ENCODE measurements at places on chromosomes 7 and 10.

DNA sequence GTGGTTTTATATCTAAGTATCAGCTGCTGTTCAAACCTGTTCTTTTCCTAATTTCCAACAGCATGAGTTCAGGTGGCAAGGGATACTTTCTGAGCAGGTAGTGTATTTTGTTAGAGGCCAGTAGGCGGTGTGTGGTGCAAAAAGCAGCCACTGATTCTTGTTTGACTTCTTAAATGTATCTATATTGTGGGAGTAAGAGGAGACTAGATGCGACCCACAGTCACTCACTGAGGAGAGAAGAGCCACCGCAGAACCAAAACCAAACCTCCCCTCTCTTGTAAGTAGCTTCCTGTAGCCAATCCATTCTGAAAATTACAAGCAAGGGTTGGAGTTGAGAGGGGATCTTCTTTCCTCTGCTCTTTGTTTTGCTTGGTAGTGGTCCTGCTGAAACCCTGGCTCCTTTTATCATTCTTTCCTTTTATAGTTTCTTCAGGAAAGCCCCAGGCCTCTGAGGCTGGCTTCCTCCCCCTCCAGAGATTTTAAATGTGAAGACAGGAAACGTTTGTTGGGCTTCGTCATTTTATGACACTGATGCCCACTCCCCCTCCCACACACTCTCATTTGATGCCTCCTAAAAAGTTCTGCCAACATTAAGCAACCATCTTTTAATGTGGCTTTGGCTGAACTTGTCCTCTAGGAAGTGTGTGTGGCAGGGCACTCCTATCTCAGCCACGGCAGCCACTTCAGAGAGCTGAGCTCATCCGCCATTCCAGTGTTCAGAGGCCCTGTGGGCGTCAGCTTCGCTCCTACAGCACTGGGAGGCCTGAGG is 566.0 kb downstream of the SUGCT start:
- no peak for DNase-seq

- DNase-seq = peak; percentile 98
These were observed 5.8 kb upstream of the PRTFDC1 start for GRCh38 chr10:24958091-24958720.

GRCh38 chr7:134062460-134062859 is 64.7 kb upstream of the LRGUK start:
- no peak for DNase-seq

DNA sequence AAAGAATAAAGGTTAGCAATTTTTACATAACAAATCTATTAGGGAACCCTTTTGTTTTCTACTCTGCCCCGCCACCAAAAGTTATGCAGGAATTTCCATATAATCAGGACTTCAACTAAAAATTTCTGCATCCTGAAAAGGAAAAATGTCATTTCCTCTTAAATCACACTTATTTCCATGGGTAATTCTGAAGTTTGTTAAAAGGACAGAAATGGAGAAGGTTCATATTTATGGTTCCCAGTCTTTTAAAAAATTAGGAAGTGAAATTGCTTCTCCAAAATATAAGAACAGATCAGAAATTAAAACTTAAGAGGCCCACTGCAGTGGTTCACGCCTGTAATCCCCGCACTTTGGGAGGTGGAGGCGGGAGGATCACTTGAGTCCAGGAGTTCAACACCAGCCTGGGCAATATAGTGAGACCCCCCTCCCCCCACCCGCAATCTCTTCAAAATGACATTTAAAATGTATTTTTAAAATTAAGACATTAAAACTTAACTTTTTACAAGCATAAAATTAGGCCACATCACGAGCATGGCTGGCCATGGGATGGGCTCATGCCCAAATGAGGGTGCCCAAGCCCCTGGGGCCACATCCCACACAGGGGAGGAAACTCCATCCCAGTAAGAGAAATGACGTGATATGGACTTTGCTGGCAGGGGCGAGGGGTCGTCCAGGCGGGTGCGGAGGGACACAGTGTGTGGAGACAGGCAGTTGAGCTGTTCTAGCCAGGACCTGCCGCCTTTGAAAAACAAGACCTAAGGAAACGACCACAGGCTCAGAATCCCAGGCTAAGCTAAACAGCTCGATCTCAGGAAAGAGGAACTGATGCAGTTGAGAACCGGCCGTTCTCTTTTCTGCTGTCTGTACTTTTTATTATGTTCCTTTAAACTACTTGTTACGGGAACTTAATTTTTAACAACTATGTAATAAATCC is 51.3 kb upstream of the NFE2L3 start:
- DNase-seq = no peak

DNA sequence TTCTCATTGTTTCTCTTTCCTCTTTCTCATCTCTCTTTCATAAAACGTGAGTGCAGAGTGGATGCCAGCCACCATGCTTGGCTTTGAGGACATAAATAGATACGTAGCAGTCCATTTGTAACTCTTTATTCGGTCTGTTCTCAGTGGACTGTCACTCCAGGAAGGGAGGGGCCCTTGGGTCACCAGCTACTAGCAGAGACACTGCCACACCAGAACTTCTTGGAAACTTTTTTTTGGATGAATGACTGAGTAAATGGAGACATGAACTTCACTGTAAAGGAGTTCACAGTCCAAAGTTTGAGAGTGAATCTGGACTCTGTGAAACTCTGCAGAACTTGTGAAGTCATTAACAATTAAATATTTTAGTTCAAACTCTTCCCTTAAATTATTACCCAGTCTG is 20.2 kb downstream of the CHN2 start:
- no peak for DNase-seq

GRCh38 chr10:124059551-124059950 is 33.8 kb downstream of the CHST15 start:
- DNase-seq = no peak

DNA sequence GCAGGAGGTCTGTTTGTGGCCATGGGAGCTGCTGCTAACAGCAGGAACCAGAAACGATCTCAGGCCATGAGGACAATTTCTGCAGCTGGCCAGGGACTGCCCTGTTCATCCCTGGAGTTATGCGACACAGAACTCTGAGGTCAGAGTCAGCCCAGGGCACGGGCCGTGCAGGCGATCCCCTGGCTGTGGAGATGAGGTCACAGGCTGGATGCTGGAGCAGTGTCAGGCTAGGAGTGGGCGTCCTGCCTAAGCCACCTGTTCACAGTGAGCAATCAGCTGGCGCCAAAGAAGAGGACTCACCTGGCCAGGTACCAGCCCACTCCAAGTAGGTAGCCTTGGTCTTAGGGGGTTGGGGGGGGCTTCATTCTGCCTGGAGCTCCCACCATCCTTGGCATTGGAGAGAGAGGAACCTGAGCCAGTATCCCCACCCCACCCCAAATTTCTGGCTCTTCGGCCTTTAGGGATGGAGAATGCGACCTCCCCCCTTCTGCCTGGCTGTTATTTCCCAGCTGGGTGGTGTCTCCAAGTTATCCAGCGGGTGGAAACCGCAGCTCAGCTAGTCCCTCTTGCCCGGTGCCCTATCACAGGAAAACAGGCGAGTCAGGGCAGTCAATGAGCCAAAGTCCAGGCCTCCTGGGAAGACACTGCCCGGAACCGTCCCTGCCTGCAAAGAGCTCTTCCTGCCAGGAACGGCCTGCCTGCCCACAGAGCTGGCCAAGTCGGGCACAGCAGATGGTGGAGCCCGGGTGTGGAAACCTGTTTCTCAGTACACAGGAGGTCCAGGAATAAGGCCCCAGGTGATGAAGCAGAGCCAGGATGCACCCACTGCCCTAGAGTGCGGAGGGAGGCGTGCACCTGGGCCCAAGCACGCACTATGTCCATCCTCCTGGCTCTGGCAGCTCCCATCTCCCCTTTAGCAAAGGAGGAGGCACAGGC is 1.8 kb upstream of the TTYH3 start:
- DNase-seq = peak; percentile 47

GRCh38 chr10:53827261-53827660 is 973.8 kb downstream of the PCDH15 start:
- no peak for DNase-seq

GRCh38 chr10:104824380-104825006 is 183.4 kb downstream of the SORCS3 start:
- DNase-seq = peak; percentile 37

- DNase-seq = no peak
These were observed 78.4 kb upstream of the CAMK2B start for GRCh38 chr7:44403775-44404174.

DNA sequence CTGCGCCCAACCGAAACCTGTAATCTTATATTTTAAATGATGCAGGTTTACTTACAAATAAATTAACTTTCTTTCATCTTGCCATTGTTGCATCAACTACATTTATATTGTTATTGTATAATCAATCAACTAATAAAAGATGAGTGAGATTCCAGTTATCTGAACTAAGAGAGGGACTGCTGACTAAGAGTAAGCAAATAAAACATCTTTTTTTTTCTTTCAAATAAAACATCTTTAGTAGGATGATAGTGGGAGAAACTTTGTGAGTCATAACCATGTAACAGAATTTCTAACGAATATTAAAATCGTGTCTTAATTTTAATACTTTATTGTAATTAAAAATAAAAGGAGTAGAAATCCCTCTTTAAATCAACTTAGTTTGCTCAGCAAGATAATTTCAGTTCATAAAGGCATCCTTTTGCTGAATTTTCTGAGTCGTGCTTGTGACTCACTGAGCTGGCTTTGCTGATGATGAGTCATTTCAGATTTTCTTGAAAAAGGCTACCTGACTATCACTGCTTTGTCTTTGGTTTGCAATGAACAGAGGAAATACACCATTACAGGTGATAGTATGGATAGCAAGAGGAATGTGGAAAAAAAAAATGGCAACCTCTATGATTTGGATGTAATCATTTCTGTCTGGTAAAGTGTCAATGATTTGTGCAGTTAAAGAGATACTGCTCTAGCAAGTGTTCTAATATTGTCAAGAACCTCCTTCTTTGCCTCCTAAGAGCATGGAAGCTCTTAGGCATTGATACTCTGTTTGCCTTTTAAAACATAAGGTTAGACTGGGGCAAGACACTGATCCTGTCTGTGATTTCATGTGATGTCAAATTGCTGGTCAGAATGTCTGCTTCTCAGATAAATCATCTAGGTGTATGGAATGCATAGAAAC is 119.5 kb downstream of the GPR158 start:
- DNase-seq = peak; percentile 4

GRCh38 chr7:99393355-99394187 is 14.8 kb downstream of the PDAP1 start:
- DNase-seq = no peak

- no peak for DNase-seq
These were observed 138.5 kb downstream of the PLXNA4 start for GRCh38 chr7:132437730-132438129.

- DNase-seq = no peak
These were observed 37.7 kb upstream of the ITGB1 start for GRCh38 chr10:32995751-32996150.

- DNase-seq = peak; percentile 6
These were observed 299.1 kb downstream of the PLXNA4 start for GRCh38 chr7:132276976-132277725.

- no peak for DNase-seq
These were observed 58.4 kb downstream of the TMEM209 start for GRCh38 chr7:130146693-130147405.

- DNase-seq = peak; percentile 89
These were observed 51.8 kb upstream of the BMPER start for GRCh38 chr7:33853361-33854062.

DNA sequence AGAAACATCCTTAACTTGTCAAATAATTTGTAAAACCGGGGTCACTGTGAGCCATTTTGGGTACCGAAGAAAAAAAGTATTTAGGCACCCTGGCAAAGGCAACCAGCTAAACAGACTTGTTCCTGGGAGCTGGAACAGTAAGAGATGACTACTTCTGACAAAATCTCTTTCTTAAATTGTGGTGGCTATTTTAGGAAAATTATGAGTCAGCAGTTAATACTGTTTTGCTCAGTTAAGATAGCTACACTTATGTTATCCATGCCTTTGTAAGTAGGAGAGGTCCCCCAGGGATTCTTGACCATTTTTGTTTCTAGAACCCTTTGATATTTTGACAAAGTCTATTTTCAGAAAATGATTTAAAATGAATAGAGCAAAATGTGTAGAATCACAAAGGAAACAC is 68.7 kb downstream of the TAX1BP1 start:
- DNase-seq = peak; percentile 84

DNA sequence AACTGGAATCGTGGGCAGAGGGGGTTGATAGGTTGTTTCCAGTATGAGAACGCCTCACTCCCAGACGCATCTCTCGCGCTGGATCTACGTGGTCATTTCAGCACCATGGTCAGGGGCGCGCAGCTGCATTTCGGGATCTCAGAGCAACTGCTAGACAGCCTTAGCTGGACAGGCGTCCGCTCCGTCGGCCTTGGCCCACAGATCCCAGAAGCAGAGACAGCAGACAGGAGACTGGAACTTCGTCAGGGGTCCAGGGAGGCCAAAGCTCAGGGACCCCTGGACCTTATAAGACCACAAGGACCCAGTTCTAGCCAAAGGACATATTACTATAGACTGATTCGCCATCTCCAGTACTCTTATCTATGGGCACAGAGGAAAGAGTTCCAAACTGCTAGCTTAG is 5.3 kb downstream of the NEUROG3 start:
- peak; percentile 63 for DNase-seq

DNA sequence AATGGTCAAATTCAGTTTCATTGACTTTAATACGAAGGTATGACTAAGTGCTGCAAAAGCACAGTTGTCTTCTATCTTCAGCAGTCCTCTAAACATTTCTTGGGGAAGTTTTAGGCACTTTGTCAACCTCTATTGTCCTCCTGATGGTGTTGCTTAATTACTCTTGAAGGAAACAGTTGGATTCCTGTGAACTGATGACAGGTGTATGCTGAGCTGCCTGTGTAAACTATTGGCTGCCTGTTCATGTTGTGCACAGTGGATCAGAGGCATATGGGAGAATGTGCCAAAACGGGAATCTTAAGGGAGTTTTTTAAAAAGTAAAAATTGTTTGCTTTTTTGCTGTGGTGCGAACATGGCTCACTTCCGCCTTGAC is 221.0 kb downstream of the AUTS2 start:
- no peak for DNase-seq

GRCh38 chr7:6395898-6396595 is 51.7 kb downstream of the DAGLB start:
- DNase-seq = no peak

DNA sequence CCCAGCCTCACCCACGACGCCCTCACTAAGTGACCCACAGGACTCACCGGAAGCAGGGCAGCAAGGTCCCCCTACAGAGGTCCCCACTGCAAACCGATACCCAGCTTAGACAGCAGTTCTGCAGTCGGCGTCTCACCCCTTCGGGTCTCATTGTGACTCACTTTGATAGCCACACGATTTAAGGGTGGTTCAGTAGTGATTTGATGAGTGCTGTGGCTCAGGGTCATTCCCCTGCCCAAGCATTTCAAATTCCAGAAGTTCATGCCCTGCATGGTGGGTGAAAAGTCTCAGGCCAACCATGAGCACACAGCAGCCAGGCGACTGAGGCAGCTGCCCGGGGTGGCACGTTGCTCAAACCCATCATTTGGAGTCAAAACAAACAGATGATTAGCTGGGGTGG is 93.2 kb downstream of the EGFR start:
- no peak for DNase-seq
